ENCODE measurements at places on chromosomes 16 and 17.

DNA sequence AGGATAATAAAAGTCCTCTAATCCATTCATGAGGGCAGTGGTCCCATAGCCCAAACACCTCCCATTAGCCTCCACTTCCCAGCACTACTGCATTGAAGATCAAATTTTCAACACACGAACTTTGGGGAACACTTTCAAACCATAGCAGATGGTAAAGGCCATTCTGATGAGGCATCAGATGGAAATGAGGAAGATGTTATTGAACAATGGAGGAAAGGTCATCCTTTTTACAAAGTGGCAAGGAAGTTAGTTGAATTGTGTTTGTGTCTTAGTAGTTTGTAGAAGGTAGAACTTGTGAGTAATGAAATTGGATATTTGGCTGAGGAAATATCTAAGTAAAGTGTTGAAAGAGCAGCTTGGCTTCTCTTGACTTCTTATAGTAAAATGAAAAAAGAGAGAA is 93.3 kb upstream of the NLRP1 start:
- no peak for DNase-seq

- no peak for DNase-seq
These were observed 1.6 kb downstream of the LAT start for GRCh38 chr16:28986492-28986891.

DNA sequence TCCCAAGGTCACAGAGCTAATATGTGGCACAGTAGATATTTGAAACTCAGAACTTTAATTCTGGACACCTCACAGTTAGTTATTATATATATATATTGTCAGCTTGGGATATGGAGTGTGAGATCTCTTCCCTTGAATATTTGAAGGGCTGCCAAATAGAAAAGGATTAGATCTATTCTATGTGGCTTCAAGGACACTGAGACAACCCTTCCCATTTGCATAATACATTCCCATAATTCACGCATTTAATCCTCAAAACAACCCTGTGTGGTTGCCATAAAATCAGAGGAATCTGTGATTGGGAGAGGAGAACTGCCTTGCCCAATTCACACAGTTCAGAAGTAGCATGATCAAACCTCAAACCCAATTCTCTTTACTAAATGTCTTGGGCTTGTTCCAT is 365.8 kb upstream of the DYNLRB2 start:
- DNase-seq = no peak

DNA sequence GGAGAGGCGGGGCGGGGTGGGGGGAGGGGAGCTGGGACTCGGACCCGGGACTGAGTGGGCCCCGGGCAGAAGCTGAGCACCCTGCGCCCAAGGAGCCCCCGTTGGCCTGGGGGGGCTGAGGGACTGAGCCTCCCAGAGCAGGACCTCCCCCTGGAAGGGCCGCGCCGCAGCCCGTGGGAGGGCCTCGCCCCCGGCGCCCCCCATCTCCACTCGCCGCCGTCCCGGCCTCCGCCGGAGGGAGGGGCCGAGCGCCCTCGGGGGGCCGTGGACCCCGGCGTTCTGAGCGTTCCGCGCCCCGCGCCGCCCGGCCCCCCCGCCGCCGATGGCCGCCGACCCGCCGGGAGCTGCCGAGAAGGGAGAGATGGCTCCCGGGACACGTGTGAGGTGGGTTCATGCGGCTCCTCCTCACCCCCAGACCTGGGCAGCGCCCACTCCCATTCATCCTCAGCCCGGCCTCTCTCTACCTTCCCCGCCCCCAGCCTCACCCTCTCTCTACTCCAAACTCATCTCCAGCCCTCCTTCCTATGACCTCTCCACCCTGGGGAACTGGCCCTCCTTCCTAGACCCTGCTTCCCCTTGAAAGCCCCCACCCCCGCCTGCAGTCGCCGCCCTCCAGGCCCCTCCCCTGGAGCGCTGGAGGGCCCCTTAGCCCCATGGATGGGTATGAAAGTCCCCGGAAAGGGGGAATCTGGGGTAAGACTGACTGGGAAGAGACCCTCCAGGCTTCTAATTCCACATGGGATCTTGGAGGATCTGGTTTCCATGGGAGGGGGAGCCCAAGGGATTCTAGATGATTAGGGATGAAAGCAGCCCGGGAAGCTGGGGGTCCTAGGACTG is 922 bp downstream of the FBXL19 start:
- DNase-seq = no peak

DNA sequence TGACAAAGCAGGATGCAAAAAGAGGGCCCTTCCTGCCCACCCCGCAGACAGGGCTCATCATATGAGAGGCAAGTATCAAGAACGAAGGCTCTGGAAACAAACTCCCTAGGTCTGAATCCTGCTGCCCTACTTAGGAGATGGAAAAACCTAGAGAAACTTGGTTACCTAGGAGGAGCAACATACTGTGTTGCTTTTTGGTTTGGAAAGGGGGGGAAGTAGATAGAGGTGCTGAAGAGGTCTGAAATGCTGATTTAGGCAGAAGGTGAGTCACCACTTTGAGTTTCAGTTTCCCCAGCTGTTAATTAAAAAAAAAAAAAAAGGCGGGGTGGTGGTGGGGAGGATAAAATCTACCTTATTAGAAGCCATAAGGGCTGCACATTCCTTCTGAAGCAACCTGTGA is 1.5 kb downstream of the N4BP1 start:
- no peak for DNase-seq

GRCh38 chr17:48526608-48527546 is 3.9 kb downstream of the HOXB1 start:
- DNase-seq = no peak

DNA sequence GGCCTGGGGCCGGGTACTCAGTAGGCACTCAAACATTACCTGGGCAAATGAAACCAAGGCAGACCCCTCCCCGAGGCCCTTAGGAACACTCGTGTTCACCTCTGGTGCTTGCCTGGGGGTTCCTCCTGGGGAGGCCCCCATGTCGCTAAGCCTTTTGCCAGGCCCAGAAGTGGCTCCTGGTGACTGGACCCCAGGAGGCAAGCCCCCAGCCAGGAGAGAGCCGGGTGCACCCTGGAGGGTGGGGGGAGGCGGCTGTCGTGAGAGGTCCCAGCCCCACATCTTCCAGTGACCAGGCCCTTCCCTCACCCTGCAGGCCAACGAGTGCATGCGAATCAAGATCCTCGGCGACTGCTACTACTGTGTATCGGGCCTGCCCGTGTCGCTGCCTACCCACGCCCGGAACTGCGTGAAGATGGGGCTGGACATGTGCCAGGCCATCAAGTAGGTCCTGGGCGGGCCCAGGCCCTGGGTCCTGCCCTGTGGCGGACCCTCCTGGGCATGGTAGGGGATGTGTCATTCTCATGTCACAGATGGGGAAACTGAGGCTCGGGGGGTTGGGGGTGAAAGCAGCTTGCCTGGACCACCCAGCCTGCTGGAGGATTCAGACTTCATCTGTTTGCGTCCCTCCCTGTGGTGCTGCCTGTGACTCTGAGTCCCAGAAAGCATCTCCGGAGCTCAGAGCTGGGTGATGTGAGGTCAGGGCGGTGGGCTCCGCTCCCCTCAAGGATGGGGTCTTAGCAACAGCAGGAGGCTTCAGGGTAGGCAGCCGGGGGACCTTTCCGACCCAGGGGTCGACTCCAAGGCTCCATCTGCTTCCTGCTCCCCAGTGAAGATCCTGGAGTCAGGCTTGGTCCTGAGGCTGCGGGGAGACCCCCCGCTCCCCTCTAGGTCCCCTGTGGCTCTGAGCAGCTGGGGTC is 32.5 kb downstream of the ADCY7 start:
- no peak for DNase-seq

DNA sequence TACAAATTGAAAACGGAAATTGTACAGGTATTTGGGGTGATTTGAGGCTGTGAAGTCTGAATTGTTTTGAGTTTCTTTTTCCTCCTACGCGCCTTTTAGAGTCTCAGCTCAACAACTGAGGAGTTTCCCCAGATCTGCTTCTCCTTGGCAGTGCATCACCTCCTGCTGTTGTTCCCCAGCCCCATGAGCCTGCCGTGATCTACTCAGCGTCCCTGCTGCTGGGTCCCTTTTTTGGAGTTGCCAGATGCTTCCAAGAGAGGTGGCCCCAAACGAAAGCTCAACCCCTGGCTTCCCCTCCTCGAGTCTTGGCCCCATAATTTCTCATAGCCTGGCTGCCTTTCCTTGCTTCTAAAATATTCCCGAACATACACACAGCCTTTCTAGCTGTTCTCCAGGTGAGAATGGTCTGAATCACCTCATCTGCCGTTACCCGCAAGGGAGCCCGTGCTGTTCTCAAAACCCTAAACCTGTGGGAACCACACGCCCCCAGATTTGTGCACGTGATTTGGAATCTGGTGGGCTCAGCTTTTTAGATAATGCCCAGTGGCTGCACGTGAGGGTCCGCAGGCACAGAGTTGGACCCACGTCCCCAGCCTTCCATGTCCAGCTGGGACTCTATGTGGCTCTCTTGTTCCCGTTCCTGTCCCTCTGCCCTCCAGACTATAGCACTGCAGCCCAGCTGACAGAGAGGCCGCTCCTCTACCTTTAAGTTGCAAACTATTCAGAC is 179.1 kb upstream of the CHMP6 start:
- DNase-seq = no peak

DNA sequence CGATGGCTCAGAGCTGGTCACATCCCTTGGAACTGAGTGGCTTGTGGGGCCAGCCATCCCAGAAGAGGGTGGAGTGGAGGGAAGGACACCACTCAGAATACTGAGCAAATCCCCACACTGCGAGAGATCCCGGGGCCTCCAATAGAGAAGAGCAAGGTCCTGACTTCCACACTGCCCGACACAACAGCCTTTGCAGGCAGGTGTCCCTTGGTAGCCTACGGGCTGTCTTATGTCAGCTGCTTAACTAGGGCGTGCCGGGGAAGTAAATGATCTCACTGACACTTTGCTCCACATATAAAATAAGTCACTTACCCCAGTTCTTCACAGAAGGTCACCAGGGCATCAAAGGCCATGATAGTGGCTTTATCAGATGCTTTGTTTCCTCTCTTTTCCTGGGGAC is 16.1 kb downstream of the RECQL5 start:
- DNase-seq = no peak

DNA sequence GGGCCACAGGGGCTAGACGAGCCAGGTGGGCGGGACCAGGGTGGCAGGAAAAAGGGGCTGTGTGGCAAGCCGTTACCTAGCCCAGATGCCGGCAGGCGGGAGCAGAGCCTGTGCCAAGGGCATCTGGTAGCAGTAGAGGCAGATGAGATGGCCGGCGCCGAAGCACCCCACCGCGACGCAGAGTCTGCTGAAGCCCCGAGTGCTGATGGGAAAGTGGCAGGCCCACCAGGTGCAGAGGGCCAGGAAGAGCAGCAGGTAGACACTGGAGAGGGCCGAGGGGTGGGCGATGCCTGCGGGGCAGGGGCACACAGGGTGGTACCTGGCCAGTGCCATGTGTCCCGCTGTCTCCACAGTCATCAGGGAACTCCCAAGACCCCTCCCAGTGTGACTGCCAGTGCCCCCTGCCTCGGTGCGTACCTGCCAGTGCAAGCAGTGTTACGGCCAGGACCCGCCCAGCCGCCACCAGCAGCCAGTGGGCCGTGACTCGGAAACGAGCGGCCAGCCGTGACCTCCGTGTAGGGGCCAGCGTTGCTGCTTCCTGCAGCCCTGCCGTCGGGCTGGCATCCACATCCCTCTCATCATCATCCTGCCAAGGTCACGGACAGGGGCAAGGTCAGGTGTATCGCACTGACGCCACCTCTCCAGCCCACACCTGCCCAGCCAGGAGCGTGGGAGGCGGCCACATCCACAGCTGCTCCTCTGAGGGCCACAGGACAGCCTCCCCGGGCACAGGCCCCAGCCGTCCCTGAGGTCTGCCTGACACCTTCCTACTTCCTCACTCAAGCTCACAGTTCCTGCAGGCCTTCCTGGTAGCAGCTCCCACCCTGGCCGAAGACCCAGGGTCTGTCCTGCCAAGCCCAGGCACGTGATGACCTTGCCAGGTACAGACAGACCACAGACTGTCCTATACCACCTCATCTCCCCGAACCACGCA is 32.1 kb downstream of the CTU2 start:
- no peak for DNase-seq

DNA sequence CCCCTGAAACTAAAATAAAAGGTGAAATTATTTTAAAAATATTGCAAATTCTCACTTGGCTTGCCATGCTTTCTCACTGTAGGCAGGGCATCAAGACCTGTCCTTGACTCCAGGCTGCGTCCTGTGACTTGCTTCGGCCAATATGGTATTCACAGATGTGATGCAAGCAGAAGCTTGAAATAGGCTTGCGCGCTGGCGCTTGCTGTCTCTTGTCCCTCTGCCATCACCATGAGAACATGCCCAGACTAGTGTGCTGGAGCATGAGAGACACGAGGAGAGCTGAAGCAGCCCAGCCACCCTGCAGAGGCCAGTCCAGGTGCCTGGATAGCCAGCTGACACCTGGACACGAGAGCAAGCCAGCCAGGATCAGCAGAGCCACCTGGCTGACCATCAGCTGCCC is 21.8 kb upstream of the ZKSCAN2 start:
- no peak for DNase-seq

- no peak for DNase-seq
These were observed 6.3 kb upstream of the SLC5A11 start for GRCh38 chr16:24839347-24839972.

GRCh38 chr17:51428668-51429495 is 168.5 kb downstream of the UTP18 start:
- no peak for DNase-seq

- DNase-seq = no peak
These were observed 607 bp downstream of the KATNIP start for GRCh38 chr16:27550582-27550920.

- DNase-seq = no peak
These were observed 549.3 kb upstream of the PSMD7 start for GRCh38 chr16:73747328-73747727.

DNA sequence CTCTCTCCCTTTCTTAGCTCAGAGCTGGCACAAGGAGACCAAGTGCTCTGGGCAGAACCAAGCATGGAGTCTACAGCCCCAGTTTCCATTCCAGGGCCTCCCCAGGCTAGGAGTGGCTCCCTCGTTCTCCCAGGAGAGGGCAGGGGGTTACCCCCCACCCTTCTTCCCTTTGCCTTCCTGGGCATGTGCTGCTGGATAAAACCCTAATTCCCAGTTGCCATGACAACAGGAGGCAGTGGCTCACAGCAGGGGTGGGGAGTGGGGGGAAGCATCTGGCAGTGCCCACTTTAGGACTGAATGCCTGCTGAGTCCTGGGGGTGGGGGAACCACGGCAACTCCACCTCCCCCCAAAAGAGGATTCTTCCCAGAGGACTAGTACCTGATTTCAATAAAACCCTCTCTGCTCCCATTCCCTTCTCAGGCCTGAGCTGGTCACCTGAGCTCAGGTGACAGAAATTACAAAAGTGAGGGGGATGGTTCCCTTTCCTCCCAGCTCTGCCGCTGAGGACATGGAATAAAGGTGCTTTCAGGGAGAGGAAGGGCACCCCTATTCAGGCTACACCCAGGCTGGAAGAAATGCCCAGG is 1.8 kb downstream of the MPP2 start:
- no peak for DNase-seq
